Muscle of leg (tissue), 16 donors: ENCODE measurements at places on chromosomes 7 and 10. TPM values are rescaled to one million over a fixed set of nuclear protein-coding genes. Genes with fewer than 3 reads are reported as not detected.

GRCh38 chr10:48802611-48803071 is 118.0 kb downstream of the WDFY4 start:
- H3K36me3 ChIP-seq: no peaks in the 10 kb centered on the region
- peaks cover 38% of the 10 kb centered on the region for H3K4me1 ChIP-seq
- peak; percentile 33 for DNase-seq
- no peaks in the 10 kb centered on the region for H3K27me3 ChIP-seq
- no peak overlapping the region for H3K27ac ChIP-seq

- DNase-seq: no peak
- no peak overlapping the region for H3K27ac ChIP-seq
- no peaks in the 10 kb centered on the region for H3K4me1 ChIP-seq
- no peaks in the 10 kb centered on the region for H3K36me3 ChIP-seq
- H3K4me3 ChIP-seq: no peak overlapping the region
- H3K27me3 ChIP-seq: no peaks in the 10 kb centered on the region
Measured at GRCh38 chr10:104806801-104807200, 165.7 kb downstream of the SORCS3 start.

- no peaks in the 10 kb centered on the region for H3K36me3 ChIP-seq
- no peak for DNase-seq
- no peak overlapping the region for H3K4me3 ChIP-seq
Measured at GRCh38 chr10:109089779-109090178, 833.5 kb downstream of the XPNPEP1 start.

DNA sequence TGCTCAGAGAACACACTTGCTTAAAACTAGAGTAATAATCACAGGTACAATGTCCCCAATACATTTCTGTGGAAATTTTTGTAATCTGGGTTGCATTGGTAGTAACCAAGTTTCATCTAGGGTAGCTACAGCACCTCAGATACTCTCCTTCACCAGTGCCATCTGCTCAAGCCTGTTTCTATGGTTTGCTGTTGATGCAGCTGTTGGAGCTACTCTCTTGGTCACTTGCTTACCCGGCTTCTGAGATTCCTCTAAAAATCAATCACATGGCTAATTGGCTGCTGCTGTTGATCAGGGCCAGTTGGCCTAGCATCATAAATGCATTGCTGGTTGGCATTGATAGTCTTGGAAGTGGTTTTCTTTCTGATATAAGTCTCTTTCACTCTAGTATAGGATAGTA is 220.8 kb downstream of the BICC1 start:
- H3K27me3 ChIP-seq: no peaks in the 10 kb centered on the region
- DNase-seq: no peak
- H3K36me3 ChIP-seq: no peaks in the 10 kb centered on the region
- no peak overlapping the region for H3K27ac ChIP-seq
- no peak overlapping the region for H3K4me3 ChIP-seq
- no peaks in the 10 kb centered on the region for H3K4me1 ChIP-seq

DKK1 gene
- 0.84 TPM for total RNA-seq

ZNF467 gene
- total RNA-seq: 3.0 TPM

C10orf105 gene
- total RNA-seq: 0.09 TPM

MYL10 gene
- total RNA-seq: 14.8 TPM
